Glutamatergic neuron (in vitro differentiated cells): ENCODE measurements at places on chromosomes 13 and 19.

DNA sequence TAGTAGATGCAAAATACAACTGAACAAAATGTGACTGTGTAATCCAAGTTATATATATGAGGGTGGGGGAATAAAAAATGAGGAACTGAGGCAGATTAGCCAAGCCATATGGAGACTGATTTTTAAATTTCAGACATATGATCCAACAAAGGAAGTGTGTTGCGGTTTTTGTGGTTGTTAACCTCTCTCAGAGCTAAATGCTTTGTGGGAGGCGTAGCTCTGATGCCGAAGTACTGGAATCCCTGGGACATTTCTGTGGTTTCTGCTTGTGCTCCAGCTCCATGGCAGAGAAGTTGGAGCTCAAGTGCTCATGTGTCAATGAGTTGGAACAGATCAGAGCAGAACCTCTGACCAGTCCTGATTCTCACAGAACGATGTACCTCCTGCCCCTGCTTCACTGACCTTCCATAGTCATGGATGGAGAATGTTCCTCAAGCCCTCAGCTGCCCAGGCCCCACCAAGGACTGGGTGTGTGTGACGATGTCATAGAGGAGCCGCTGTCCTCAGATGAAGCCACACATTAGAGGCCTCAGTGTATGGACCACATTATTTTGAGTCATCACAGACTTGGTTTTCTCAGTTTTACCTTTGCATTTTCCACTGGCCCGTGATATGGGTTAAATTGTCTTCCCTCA, 107.6 kb downstream of the SOX1 start:
- DNase-seq, result no peak

- DNase-seq, result peak; percentile 77
Observed at GRCh38 chr19:903266-903797, 9.7 kb downstream of the R3HDM4 start.

DNA sequence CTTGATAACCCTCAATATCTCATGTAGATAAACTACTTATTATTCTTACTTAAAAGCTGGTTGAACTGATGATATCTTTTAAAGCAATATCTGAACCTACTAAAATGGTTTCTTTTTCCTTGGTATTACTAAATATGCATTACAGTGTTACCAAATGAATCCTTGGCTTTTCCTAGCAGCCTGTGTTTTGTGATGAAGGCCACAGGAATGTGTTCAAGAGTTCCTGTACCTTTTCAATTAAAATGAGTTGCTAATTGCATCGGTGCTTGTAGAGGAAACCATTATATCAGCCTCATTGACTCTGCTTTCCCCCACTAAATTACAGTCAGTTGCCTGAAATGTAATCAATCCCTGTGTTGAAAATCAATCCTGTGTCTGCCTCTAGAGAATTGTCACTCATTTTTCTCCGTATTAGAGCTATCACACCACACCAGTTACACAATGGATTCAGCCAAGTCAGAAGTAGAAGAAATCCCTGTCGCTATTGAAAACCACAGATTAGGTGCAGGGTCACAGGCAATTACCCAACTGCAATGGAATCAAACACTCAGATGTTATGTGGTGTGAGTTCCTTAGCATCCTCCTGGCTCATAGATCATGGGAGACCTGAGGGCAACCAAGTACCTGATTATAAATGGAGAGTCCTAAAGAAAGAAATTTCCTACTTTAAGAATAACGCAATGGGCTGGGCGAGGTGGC, 13.3 kb downstream of the FAM216B start:
- DNase-seq, result no peak

- no peak for DNase-seq
Observed at GRCh38 chr13:22812793-22813192, 368.0 kb upstream of the SGCG start.

- DNase-seq, result no peak
Observed at GRCh38 chr19:41116261-41116660, 2.0 kb downstream of the CYP2F1 start.

DNA sequence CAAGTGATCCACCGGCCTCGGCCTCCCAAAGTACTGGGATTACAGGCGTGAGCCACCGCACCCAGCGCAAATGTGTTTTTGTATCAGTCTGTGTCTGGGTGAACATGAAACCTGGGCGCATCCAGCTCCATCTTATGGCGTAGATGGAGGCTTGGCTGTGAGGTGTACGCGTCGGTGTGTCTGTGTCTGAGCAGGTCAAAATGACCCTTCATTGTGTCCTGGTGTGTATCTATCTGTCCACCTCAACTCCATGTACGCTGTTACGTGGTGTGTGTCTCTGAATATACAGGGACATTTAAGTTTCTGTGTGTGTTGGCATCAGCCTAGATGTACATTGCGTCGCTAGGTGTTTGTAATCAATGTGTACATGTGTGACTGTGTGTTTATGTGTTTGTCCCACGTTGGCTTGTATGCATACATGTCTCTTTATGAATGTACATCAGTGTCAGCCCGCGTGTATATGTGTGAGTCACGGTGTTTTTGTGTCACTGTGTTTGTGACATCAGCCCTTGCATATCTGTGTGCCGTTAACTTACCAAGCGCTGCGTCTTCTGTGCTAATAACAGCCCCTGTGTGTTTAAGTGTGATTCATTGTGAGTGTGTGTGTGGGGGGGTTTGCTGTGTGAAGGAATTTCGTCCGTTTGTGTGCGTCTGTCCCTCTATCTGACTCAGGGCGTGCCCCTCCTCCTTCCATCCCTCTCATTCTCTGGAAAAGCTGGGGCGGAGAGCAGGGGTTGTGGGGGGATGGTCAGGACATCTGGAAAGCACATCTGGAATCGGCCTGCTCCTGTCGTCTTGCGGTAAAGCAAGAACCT, 6.4 kb downstream of the AXL start:
- DNase-seq, result no peak

GRCh38 chr13:83882606-83882959, 309 bp upstream of the SLITRK1 start:
- no peak for DNase-seq

- peak; percentile 76 for DNase-seq
Observed at GRCh38 chr19:1847684-1848398, 442 bp downstream of the REXO1 start.
